ENCODE measurements at places on chromosomes 16 and 17.

DNA sequence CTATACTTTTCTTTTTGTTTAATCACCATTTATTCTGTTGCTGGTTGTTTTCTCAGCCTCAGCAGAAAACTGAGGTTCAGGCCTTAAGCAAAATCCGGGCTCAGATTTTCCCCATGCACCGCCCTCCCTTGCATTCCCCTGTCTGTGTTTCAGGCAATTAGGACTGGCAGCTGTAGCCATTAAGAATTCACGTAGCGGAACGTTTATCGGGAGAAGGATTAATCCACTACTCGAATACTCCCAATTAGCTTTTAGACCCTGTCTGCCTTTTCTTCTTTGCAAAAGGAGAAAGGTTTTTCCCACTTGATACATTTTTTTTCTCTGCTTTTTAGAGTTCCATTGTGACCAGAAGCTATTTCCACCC lies 173.1 kb downstream of the RPTOR start:
- no peaks in the 10 kb centered on the region for H3K4me1 ChIP-seq
- no peak overlapping the region for H3K4me3 ChIP-seq
- DNase-seq = no peak
- H3K36me3 ChIP-seq = no peaks in the 10 kb centered on the region
- no peak overlapping the region for H3K27ac ChIP-seq

DNA sequence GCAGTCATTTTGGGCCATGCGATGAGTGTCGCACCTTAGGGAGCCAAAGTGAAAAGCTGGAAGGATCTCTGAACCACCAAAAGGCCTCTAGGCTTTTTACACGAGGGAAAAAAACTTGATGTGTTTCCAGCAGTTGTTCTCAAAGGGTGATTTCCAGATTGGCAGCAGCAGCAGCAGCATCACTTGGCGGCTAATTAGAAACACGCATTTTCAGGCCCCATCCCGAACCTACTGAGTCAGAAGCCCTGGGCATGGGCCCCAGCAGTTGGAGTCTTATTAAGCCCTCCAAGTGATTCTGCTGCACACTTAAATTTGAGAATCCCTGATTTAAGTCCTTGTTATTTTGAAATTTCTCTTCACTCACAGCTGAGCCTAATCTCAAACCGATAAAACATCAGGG lies 25.3 kb upstream of the PYY start:
- H3K36me3 ChIP-seq = no peaks in the 10 kb centered on the region
- DNase-seq = no peak
- H3K27ac ChIP-seq = no peak overlapping the region
- H3K4me3 ChIP-seq = no peak overlapping the region
- no peaks in the 10 kb centered on the region for H3K4me1 ChIP-seq
- H3K27me3 ChIP-seq = no peaks in the 10 kb centered on the region

DNA sequence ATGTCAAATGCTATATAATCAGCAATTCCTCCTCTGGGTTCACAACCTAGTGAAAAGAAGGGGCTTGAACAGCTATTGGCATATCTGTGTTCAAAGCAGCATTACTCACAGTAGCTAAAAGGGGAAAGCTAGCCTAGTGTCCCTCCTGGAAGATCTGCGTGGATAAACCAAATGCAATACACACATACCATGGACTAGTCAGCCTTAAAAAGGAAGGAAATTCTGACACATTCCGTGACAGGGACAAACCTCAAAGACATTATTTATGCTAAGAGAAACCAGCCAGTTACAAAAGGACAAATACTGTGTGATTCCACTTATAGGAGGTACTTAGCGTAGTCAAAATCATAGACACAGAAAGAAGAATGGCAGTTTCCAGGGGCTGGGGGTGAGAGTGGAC lies 90.1 kb downstream of the XYLT1 start:
- no peak overlapping the region for H3K27ac ChIP-seq
- no peaks in the 10 kb centered on the region for H3K27me3 ChIP-seq
- H3K36me3 ChIP-seq = no peaks in the 10 kb centered on the region
- no peak for DNase-seq
- peaks cover 5% of the 10 kb centered on the region for H3K4me1 ChIP-seq

GRCh38 chr17:52828621-52829020 lies 670.1 kb upstream of the CA10 start:
- H3K36me3 ChIP-seq = no peaks in the 10 kb centered on the region
- H3K4me3 ChIP-seq = no peak overlapping the region
- H3K27ac ChIP-seq = no peak overlapping the region
- H3K27me3 ChIP-seq = no peaks in the 10 kb centered on the region

GRCh38 chr16:85238233-85238647 lies 126.0 kb upstream of the CIBAR2 start:
- peaks cover 12% of the 10 kb centered on the region for H3K4me1 ChIP-seq
- H3K27me3 ChIP-seq = no peaks in the 10 kb centered on the region
- no peak for DNase-seq
- no peak overlapping the region for H3K4me3 ChIP-seq

DNA sequence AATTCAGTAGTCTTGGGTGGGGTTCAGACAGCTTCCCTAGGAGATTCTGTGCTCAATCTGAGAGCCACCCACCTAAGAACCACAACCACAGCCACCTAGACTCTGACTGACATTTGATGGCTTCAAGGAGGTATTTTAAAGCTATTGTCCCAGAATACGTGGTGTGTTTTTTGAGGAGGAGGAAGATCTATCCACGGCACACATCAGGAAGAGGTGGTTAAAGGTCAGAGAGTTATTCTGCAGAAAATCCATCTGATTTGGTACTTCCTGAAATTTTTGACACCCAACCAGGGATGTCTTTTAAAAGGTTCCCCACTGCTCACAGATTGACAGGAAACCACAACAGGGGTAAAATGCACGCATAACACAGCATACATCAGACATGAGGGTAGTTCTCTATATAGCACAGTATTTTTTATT lies 25.1 kb downstream of the SMARCE1 start:
- H3K36me3 ChIP-seq = no peaks in the 10 kb centered on the region
- no peak overlapping the region for H3K27ac ChIP-seq
- H3K4me1 ChIP-seq = no peaks in the 10 kb centered on the region

GRCh38 chr17:1047177-1047878 lies 50.4 kb downstream of the TIMM22 start:
- H3K4me3 ChIP-seq = no peak overlapping the region
- H3K4me1 ChIP-seq = peaks cover 2% of the 10 kb centered on the region
- H3K27ac ChIP-seq = no peak overlapping the region
- DNase-seq = no peak
- H3K27me3 ChIP-seq = no peaks in the 10 kb centered on the region
- no peaks in the 10 kb centered on the region for H3K36me3 ChIP-seq

DNA sequence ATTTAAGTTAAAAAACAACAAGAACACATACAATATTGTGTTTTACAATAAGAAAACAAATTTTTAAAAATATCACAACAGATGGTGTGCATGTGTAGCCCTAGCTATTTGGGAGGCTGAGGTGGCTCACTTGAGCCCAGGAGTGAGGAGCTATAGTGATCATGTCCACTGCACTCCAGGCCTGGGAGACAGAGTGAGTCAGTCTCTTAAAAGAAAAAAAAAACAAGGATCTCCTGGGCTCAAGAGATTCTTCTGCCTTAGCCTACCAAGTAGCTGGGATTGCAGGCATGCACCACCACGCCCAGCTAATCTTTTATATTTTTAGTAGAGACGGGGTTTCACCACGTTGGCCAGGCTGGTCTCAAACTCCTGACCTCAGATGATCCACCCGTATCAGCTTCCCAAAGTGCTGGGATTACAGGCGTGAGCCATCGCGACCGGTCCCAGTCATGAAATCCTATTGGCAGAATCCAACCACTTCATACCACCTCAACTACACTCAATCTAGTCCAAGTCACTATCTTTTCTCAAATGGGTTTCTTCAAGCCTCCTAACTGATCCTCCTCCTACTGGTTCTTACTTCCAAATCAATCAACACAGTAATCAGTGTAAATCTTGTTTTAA lies 55.0 kb downstream of the STH start:
- H3K36me3 ChIP-seq = peaks cover 5% of the 10 kb centered on the region
- H3K4me1 ChIP-seq = no peaks in the 10 kb centered on the region
- no peak overlapping the region for H3K27ac ChIP-seq
- H3K27me3 ChIP-seq = no peaks in the 10 kb centered on the region

- H3K27ac ChIP-seq = no peak overlapping the region
- H3K36me3 ChIP-seq = no peaks in the 10 kb centered on the region
- peaks cover 2% of the 10 kb centered on the region for H3K4me1 ChIP-seq
- H3K27me3 ChIP-seq = no peaks in the 10 kb centered on the region
Measured at GRCh38 chr17:55442953-55443683, 21.5 kb upstream of the MMD start.

DNA sequence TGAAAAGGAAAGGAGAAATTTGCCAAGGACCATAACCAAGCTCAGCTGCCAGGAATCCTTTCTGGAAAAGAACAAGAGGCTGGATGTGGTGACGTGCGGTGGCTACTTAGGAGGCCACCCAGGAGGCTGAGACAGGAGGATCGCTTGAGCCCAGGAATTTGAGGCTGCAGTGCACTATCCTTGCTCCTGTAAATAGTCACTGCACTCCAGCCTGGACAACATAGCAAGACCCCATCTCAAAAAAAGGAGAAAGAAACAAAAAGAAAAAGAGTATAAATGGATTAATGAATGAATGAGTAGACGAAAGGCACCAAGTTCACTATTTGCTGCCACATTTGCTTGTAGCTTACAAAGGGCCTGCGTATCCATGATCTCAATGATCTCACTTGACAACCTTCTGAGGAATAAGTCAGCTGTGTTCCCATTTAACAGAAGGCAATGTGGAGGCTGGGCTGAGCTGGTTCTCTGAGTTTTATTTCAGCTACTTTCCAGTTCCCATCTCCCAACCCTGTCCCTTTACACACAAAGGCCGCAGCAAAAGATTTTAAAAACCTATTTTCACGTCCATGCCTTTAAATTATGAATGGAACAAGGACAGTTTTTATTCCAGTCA lies 29.8 kb downstream of the ARSG start:
- no peak overlapping the region for H3K4me3 ChIP-seq
- H3K36me3 ChIP-seq = no peaks in the 10 kb centered on the region
- no peak overlapping the region for H3K27ac ChIP-seq

- no peaks in the 10 kb centered on the region for H3K27me3 ChIP-seq
- no peak for DNase-seq
- H3K36me3 ChIP-seq = no peaks in the 10 kb centered on the region
- no peak overlapping the region for H3K27ac ChIP-seq
- H3K4me3 ChIP-seq = no peak overlapping the region
Measured at GRCh38 chr16:50677351-50677750, 3.8 kb downstream of the SNX20 start.

GRCh38 chr16:13873835-13874438 lies 46.0 kb upstream of the ERCC4 start:
- H3K4me1 ChIP-seq = no peaks in the 10 kb centered on the region
- no peaks in the 10 kb centered on the region for H3K27me3 ChIP-seq
- no peak overlapping the region for H3K27ac ChIP-seq
- peak; percentile 41 for DNase-seq
- no peaks in the 10 kb centered on the region for H3K36me3 ChIP-seq

- no peak for DNase-seq
- H3K27me3 ChIP-seq = no peaks in the 10 kb centered on the region
- H3K27ac ChIP-seq = no peak overlapping the region
- H3K4me3 ChIP-seq = no peak overlapping the region
- H3K36me3 ChIP-seq = no peaks in the 10 kb centered on the region
- peaks cover 4% of the 10 kb centered on the region for H3K4me1 ChIP-seq
Measured at GRCh38 chr17:34763728-34764665, 184.6 kb downstream of the TMEM132E start.

GRCh38 chr17:50167371-50167770 lies 1.6 kb downstream of the SGCA start:
- no peak overlapping the region for H3K27ac ChIP-seq
- H3K27me3 ChIP-seq = no peaks in the 10 kb centered on the region
- H3K4me1 ChIP-seq = 0 out of 2 replicates have a peak, but pooled peaks cover 2% of the 10 kb centered on the region
- DNase-seq = no peak

DNA sequence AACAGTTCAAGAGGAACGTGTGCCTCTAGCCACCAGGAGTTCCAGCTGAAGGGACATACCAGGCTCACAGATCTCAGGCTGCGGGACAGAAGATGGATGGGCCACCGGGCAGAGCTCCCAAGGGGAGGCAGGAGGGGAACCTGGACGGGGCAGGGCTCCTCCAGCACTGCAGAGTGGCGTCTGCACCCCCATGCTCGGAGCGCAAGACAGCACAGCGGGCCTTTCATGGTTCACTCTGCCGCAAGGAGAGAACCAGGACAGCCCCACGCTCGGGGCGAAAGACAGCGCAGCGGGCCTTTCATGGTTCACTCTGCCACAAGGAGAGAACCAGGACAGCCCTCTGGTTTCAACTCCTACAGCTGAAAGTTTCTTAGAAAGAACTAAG lies 20.6 kb downstream of the SLC38A10 start:
- H3K27me3 ChIP-seq = no peaks in the 10 kb centered on the region
- H3K4me1 ChIP-seq = no peaks in the 10 kb centered on the region
- H3K27ac ChIP-seq = no peak overlapping the region
- DNase-seq = no peak
- no peak overlapping the region for H3K4me3 ChIP-seq

- peaks cover 6% of the 10 kb centered on the region for H3K4me1 ChIP-seq
- H3K27me3 ChIP-seq = no peaks in the 10 kb centered on the region
- no peak overlapping the region for H3K4me3 ChIP-seq
Measured at GRCh38 chr17:43010667-43011308, 4.2 kb downstream of the IFI35 start.

GRCh38 chr17:4017377-4017776 lies 53.1 kb upstream of the ATP2A3 start:
- no peaks in the 10 kb centered on the region for H3K27me3 ChIP-seq
- DNase-seq = no peak
- no peaks in the 10 kb centered on the region for H3K4me1 ChIP-seq
- H3K36me3 ChIP-seq = peaks cover 19% of the 10 kb centered on the region

DNA sequence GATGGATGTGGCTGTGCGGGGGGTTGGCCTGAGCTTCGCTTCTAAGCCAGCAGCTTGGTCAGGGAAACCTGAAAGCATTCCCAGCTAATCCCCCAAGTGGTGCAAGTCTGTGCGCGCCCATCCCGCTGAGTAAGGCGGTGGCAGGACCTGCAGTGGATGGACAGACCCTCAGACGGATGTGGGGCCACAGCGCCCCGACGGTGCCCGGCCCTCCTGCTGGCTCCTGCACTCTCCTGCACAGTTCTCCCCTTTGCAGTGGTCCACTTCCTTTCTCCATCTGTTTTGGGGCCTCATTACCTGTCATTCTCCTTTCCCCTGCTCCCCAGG lies 2.3 kb downstream of the ATP2A1 start:
- DNase-seq = no peak
- no peaks in the 10 kb centered on the region for H3K36me3 ChIP-seq
- H3K27ac ChIP-seq = no peak overlapping the region
- no peaks in the 10 kb centered on the region for H3K27me3 ChIP-seq
- H3K4me1 ChIP-seq = peaks cover 10% of the 10 kb centered on the region
- no peak overlapping the region for H3K4me3 ChIP-seq

GRCh38 chr17:81267390-81268067 lies 27.6 kb downstream of the SLC38A10 start:
- H3K4me1 ChIP-seq = no peaks in the 10 kb centered on the region
- no peak overlapping the region for H3K4me3 ChIP-seq
- no peak for DNase-seq
- H3K27me3 ChIP-seq = no peaks in the 10 kb centered on the region

- H3K27me3 ChIP-seq = no peaks in the 10 kb centered on the region
- no peak for DNase-seq
- H3K36me3 ChIP-seq = no peaks in the 10 kb centered on the region
- H3K4me1 ChIP-seq = peaks cover 2% of the 10 kb centered on the region
Measured at GRCh38 chr16:997440-998051, 16.0 kb downstream of the SOX8 start.

GRCh38 chr17:19415806-19416775 lies 5.1 kb downstream of the RNF112 start:
- no peak for DNase-seq
- no peaks in the 10 kb centered on the region for H3K27me3 ChIP-seq
- no peaks in the 10 kb centered on the region for H3K36me3 ChIP-seq
- H3K27ac ChIP-seq = no peak overlapping the region
- H3K4me1 ChIP-seq = peaks cover 1% of the 10 kb centered on the region
- no peak overlapping the region for H3K4me3 ChIP-seq
